8988T (cell line): ENCODE measurements at places on chromosomes 2 and 18.

DNA sequence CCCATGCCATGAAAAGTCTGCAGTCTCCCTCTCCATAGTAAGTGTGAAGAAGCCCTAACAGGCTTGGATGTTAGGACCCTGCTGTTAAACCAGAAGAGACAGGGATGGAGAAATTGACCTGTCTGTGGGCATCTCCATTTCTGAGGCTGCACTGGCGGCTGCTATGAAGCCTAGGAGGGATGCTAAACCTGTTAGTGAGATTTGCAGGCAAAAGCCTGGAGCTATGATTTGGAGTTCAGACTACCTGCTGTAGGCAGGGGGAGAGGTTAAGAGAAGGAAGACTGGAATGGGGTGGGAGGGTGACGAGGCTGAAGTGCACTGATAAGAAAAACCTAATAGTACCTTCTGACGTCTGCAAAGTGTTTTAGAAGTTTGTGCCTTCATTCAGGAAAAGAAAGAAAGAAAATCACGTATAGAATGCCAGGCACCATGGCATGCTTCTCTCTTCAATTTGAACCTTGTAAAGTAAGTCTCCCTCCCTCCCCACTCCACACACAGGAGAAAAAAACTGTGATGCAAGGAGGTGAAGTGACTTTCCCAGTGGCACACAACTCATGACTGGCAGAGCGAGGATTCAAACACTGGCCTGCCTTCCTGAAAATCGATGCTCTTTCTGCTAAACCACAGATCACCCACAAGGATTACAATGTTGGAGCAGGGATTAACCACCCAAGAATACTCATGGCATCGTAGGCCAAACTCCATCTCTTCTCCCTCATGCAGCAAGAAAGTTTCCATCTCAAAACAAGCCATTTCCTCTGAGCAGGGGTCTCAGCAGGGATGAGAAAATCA, 98.5 kb upstream of the PKDCC start:
- DNase-seq = no peak

- DNase-seq = no peak
Measured at GRCh38 chr18:55878224-55878623, 290.2 kb upstream of the TCF4 start.

GRCh38 chr18:76380791-76381405, 114.1 kb downstream of the ZNF516 start:
- peak; percentile 72 for DNase-seq

DNA sequence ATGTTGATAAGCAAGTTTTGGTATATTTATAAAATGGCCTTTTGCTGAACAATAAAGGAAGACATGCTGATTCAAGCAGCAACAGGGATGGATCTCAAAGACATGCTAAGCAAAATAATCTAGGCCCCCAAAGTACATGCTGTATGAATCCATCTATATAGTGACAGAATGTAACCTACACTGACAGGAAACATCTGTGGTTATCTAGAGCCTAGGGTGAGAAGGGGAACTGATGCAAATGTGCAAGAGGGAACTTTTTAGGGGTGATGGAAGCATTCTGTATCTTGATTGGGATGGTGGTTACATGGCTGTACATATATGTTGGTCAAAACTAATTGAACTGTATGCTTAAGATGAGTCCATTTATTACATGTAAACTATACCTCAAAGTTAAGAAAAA, 24.2 kb downstream of the CNRIP1 start:
- DNase-seq = no peak

DNA sequence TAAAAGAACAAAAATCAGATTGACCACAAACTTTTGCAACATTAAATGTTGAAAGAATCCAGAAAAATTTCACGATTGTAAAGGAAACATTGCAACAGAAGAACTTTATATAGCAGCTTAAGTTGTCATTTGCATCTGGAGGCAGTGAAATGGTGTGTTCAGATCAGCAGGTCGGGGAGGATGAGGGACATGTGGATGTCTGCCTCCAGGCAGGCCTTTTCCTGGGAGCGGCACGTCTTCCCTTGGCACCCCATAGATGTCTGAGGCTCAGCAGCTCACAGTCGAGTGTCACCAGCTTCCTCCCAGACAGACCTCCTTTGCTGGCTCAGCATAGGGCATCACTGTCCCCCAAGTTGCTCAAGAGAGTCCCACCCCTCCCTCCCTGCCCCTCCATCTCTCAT, 44.3 kb upstream of the ASB1 start:
- no peak for DNase-seq

DNA sequence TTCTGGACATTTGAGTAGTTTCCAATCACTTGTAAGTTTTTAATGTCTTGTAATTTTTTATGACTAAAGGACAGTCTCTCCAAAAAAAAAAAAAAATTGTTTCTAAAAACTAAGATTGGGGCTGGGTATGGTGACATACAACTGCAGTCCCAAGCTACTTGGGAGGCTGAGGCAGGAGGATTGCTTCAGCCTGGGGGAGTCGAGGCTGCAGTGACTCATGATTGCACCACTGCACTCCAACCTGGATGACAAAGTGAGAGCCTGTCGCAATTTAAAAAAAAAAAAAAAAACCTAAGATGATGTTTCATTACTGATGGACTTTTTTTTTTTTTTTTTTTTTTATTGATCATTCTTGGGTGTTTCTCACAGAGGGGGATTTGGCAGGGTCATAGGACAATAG, 34.4 kb upstream of the PKDCC start:
- DNase-seq = no peak

DNA sequence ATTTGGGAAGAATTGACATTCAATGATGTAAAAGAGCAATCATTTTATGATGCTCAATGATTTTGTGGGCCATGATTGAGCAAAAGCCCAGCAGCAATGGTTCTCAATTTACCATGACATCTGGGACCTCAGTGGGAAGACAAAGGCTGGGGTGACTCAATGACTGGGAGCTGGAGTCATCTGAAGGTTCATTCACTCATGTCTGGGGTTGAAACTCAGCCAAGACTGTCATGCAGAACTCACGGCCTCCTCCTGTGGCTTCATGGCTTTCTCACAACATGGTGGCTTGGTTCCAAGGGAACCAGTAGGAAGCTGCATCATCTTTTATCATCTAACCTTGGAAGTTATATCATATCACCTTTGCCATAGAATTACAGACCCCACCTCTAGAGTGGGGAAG, 45.1 kb upstream of the CD226 start:
- DNase-seq = no peak

GRCh38 chr2:175251425-175252041, 70.0 kb upstream of the ATP5MC3 start:
- DNase-seq = no peak

- DNase-seq = no peak
Measured at GRCh38 chr2:117726747-117727146, 87.7 kb upstream of the DDX18 start.

DNA sequence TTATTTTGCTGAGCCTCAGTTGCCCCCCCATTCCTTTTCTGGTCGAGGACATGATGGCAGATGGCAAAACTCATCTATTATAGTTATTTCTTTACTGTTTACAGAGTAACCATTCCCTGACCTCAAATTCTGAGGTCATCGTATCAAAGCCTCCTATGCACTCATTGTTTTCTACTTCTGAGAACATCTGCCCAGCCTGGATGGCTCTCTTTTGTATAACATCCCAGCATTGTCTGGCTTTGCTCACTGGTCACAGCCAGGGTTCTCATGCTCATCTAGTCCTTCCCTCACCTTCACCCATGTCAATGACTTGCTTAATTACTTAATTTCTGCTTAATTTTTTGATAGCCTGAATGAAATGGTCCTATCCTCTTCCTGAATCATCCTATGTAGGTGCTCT, 472.1 kb downstream of the PARD3B start:
- no peak for DNase-seq

DNA sequence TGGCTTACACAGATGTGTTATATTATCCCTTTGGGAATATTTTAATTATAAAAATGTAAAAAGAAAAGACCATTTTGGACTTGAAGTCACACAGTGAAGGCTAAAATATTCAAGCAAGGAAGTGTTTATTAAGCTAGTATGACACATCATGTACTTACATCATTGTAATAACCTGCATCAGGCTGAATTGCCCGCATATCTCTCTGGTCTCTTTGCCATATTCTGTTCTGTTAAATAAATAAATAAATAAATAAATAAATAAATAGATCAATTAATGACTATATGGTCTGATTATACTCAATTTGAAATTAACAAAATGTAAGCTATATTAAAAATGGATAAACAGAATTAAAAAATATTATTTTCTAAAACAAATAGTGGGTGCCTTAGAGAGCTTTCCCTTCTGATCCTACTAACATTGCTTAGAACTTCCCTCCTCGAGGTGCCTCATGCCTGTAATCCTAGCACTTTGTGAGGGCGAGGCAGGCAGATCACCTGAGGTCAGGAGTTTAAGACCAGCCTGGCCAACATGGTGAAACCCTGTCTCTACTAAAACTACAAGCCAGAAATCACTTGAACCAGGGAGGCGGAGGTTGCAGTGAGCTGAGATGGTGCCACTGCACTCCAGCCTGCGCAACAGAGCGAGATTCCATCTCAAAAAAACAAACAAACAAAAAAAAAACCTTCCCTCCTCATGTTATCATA, 42.0 kb downstream of the WDR33 start:
- no peak for DNase-seq

DNA sequence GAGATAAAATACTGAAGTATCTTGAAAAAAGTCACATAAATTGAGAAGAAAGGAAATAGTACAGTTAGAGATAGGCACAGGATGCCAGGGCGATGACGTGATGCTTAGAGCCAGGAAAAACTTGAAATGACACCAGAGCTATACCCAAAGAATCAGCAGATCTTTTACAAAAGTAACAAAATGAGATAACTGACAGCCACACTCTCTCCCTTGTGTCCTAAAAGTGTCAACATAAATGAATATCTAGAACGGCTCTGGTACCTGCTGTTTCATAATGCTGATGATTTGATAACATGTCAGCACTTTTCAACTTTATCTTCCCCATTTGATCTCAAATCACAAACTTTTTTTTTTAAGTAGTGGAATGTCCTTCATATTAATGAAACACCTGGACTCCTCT, 45.6 kb upstream of the ZC3H15 start:
- no peak for DNase-seq

DNA sequence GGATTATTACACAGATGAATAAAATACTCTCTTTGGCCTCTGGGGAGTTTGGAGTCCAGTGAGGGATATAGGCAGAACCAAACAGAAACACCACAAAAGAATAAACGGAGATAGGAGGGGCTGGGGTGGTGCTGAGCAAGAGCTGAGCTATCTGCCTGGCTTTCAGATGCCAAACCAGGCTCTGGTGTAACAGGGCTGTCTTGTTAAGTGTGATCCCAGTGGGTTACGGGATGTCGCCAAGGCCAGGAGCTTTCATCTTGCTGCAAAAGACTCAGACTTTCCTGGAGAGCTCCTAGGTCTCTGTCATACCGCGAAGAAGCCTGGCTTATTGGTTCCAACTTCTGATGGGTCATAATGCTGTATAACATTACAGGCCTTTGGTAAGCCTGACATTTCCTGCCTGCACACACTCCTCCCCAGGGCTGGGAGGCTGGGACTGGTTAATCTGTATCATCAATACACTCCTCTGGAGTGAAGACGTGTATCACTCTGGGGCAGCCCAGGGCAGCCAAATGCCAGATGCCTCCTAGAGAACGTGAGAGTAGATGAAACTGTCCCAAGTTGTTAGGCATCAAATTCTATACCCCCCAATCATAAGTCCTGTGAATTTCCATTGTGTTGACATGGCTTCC, 60.5 kb downstream of the STPG4 start:
- DNase-seq = no peak

- no peak for DNase-seq
Measured at GRCh38 chr2:235144291-235144690, 192.5 kb downstream of the SH3BP4 start.

DNA sequence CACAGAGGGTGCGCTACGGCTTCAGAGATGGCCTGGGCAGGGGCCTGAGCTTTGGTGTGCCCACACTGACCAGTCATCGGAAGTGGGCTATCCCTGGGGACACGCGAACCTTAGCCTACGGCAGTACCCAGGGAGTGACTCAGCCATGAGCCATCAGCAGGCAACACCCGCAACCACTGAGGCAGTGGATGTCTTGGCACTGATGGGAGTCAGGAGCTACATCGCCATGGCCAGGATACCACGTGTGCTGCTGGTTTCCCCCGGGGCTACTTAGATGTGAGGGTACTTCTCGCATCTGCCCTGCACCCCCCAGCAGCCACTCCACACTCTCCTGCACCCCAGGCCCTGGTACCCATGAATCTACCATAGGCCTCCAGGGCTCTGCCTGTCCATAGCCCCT, 12.8 kb upstream of the HPCAL1 start:
- DNase-seq = peak; percentile 81

DNA sequence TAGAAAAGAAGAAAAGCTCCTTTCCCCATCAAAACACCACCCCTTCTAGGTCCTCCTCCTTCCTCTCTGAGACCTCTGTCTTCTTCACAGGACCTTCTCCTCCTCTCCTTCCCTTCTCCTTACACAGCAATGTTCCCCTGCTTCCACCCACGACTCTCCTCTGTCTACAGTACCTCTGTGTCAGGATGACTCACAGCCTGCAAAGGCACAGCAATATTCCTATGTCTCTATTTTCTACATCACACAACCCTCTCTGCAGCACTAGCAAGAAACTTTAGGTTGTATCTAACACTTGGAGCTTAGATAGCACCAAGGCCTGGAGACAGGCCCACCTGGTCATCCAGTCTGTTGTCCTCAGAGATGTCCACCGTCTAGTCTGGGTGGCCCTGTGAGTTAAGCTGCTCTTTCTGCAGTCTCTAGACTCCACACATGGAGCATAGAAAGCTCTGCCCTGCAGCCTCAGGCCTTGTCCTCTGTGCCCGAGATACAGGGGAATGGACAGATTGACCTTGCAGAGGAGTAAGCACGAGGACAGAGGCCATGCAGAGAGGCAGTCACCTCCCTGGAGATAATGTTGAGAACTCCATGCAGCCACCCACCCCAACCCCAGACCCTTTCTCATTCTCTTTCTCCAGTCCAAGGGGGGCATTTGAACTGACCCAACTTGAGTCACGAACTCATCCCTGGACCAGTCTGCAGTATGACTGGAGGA, 212.0 kb downstream of the TNS1 start:
- no peak for DNase-seq

DNA sequence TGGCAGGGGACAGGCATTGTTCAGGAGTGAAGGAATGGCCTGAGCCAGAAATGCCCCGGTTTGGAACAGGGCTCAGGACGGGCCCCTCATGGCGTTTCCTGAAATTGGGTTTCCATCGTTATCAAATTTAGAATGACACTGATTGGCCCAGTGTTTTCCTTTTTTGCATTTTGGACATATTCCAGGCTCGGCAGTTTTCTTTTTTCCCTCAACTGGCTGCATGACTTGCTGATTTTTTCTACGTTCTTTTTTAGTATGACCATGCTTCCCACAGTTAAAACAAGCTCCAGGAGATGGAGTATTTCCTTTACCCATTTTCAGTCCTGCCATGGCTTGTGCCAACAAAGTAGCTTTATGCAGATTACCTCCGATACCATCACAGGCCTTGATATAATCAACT, 20.4 kb upstream of the LYG2 start:
- no peak for DNase-seq

- DNase-seq = no peak
Measured at GRCh38 chr18:5543773-5544389, at the start of gene EPB41L3. Gene EPB41L3 (minus strand): TSS chr18:5543997. CDS start chr18:5489183, 54,814 bp downstream.

GRCh38 chr18:66209656-66210055, 394.2 kb downstream of the CDH19 start:
- no peak for DNase-seq

- no peak for DNase-seq
Measured at GRCh38 chr18:74069178-74070050, 78.2 kb downstream of the FBXO15 start.
